ENCODE measurements at places on chromosomes 4 and X.
A peak's percentile ranks its signal among the peaks of the same experiment; 100 is the strongest.

- DNase-seq, result no peak
These were observed 215.2 kb upstream of the PSAPL1 start for GRCh38 chr4:7649741-7650531.

- no peak for DNase-seq
These were observed 8.5 kb downstream of the NAT8L start for GRCh38 chr4:2067446-2068197.

- no peak for DNase-seq
These were observed 48.8 kb downstream of the MCUB start for GRCh38 chr4:109608879-109609278.

DNA sequence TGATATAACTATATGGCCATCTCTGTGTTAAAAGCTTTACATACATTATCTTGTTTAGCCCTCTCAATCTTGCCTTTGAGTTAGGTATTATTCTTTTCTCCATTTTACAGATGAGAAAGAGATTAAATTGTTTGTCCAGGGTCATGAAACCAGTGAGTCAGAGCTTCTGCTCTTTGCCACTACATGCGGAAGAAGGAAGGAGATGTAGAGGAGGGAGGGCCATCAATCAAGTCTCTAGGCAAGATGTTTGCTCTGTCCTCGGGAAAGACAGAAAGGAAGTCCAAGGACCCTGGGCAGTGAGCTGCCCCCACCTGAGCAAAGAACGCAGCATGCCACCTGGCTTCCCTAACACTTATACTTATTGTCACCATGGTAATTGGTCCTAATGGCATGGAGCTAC is 133.7 kb upstream of the IL1RAPL2 start:
- DNase-seq, result no peak

DNA sequence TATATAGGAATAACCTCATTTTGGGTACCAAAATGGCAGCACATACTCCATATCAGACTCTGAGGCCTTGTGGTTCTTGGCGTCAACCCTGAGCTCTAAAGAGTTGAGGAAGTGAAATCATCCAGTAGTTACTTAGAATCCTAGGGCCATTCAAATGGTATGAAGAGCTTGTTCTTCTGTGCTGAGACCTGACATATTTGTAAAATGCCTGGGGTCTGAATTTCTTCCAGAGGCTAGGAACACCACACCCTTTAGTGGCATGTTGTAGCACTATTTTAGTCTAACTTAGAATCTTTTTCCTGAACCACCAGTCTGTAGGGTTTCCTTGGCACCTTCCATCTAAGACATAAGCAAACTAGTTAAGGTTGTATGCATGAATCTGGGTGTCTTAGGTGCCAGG is 18.1 kb upstream of the GDPD2 start:
- no peak for DNase-seq

- no peak for DNase-seq
These were observed 153.7 kb downstream of the VEGFC start for GRCh38 chr4:176638992-176639391.

DNA sequence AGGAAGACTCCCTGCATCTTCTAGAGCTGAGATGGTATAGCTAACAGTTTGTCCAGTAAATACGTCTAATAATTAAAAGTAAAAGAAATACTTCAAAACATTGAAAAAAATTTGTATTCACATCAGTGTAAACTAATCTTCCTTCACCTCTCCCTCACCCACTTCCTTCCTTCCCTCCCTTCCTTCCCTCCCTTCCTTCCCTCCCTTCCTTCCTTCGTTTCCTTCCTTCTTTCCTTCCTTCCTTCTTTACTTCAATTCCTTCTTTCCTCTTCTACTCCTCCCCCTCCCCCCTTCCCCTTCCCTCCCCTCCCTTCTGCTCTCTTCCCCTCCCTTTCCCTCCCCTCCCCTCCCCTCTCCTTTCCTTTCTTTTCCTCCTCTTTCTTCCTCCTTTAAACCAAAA is 103.7 kb downstream of the POU4F2 start:
- DNase-seq, result no peak

GRCh38 chr4:157052429-157053040 is 23.4 kb upstream of the GLRB start:
- no peak for DNase-seq

- DNase-seq, result no peak
These were observed 97.2 kb upstream of the STS start for GRCh38 chrX:7050271-7050670.

GRCh38 chr4:92031825-92032224 is 271.9 kb upstream of the GRID2 start:
- no peak for DNase-seq

GRCh38 chrX:104659005-104659744 is 93.2 kb downstream of the IL1RAPL2 start:
- DNase-seq, result no peak

- DNase-seq, result peak; percentile 81
These were observed 1.5 kb upstream of the ASMTL start for GRCh38 chrX:1453951-1454785.

DNA sequence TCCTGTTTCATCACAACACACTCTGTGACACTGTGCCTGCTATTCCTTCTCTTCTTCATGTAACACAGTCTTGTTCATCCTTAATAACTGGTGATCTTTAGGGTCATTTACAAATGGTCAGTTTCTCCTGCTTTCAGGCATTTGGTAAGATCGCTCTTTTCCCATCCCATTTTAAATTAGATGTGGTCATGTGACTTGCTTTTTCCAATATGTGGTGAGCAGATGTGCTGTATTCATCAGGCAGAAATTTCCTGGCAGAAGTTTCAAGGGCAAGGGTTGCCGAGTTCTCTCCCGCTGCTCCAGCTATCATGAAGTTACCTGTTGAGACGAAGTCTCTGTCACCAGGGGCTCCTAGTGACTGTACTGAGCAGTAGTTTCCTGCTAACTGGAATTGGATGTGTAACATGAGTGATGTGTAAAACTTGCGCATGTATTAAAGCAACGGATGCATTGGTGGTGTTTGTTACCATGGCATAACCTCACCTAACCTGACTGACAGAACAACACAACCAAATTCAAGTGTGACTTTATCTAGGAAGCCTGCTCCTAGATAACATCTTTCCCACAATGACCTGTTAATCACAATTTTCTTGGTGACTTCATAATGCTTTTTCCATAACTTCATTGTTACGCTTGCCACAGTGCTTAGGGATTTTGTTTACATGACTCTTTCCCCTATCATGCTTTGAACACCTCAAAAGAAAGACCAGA is 29.5 kb upstream of the BMPR1B start:
- no peak for DNase-seq

GRCh38 chr4:158540125-158540907 is 18.6 kb downstream of the RXFP1 start:
- no peak for DNase-seq

DNA sequence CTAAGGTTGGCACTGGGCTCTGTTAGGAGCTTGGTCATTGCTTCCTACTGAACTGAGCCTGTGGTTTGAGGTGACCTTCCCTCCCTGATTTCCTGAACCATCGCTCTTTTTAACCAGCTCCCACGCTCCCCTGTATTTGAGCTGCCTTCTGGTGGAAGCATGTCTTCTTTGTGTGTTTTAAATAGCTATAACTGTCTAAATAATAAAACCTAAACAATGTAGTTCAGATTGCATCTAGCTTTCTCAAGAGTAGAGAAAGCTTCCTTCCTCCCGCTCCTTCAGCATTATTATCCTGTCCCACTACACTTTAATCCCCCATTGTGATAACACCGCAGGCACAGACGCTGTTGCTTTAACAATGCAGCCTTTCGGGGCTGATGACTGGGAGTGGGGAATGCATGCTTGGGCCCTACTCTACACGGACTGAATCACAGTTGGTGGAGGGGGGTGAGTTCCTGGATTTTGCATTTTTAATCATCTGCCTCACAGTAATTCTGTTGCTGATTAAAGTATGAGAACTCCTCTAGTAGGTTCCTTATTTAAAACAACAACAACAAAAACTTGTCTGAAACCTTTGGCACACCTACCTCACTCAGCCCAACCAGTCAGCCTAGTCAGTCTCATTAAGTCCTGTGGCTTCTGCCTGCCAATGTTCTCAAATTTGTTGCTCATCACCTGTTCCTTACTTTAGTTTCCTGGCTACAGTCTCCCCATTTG is 6.6 kb downstream of the SMS start:
- DNase-seq, result no peak

GRCh38 chr4:26937139-26937538 is 76.5 kb downstream of the STIM2 start:
- no peak for DNase-seq

DNA sequence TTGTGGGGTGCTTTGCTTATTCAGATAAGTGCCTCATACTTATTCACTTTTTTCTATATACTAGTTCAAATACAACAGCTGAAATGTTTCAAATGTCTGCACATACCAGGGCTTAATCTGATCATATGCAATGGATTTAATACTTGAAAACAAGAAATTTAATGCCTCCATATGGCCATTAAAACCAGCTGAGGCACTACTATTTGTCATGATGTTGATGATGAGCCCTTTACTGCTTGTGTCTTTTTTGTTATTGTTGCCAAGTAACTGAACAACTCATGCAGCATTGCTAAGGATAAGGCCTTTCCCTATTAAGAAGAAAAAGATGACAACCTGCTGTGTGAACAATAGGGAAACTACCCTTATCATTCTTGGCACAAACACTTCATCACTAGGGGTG is 52.5 kb downstream of the MAGEB10 start:
- peak; percentile 8 for DNase-seq

DNA sequence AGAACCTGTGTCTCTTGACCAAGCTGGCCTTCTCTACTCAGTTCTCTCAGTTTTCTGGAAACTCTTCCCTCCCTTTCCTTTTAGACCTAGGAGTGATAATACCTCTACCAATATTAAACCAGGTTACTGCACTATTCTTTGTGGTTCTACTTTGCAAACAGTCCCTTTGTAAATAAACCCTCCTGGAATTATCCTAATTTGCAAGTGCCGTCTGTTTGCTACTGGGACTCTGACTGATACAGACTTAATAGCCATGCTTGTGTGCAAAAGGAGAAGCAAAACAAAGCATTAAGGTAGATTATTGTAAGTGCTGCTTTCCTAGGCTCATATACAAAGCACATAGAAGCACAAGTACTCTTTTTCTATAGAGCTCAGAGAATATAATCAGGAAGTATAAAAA is 507.0 kb downstream of the INPP4B start:
- no peak for DNase-seq

DNA sequence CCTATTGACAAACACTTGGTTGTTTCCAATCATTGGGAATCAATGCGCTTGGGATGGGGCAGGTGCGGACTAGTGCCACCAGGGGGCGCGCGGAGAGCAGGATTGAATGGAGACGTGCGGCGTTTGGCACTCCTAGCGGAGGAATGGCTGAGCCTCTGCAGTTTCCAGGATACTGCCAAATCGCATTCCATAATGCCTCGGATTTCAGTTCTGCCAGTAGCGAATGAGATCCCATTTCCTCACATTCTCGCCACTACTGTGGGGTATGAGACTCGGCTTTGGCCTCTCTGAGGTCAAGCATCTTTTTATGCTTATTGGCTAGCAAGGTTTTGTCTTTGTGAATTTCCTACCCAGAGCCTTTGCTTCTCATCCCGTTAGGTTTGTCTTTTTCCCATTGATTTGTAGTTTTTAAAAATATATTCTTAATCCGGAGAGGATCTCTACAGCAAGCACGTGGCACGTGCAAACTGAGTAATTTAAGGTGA is 28.7 kb downstream of the CLDN34 start:
- DNase-seq, result no peak

GRCh38 chr4:48467442-48467841 is 15.7 kb upstream of the SLC10A4 start:
- no peak for DNase-seq

- DNase-seq, result no peak
These were observed 186.5 kb upstream of the SLC7A11 start for GRCh38 chr4:138428611-138429010.

DNA sequence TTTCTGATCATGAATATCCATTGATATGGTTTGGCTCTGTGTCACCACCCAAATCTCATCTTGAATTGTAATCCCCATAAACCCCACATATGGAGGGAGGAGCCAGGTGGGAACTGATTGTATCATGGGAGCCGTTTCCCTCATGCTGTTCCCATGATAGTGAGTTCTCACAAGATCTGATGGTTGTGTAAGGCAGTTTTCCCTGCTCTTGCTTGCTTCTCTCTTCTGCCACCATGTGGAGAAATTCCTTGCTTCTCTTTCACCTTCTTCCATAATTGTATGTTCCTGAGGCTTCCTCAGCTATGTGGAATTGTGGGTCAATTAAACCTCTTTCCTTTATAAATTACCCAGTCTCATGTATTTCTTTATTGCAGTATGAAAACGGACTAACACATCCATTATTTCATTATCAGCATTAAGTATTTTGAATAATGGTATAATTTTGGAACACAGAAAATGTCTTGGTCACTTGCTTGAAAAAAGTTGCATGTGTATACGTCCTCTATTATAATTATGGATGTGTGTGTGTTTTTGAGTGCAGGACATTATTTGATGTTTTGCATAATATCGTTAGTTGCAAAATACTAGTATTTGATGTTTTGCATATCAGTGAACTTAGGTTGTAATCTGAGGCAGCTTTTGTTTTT is 334.6 kb downstream of the PCDH10 start:
- peak; percentile 33 for DNase-seq

- no peak for DNase-seq
These were observed 258.2 kb upstream of the JADE1 start for GRCh38 chr4:128551280-128551679.

- DNase-seq, result no peak
These were observed 153.6 kb downstream of the AFAP1 start for GRCh38 chr4:7786040-7786439.

DNA sequence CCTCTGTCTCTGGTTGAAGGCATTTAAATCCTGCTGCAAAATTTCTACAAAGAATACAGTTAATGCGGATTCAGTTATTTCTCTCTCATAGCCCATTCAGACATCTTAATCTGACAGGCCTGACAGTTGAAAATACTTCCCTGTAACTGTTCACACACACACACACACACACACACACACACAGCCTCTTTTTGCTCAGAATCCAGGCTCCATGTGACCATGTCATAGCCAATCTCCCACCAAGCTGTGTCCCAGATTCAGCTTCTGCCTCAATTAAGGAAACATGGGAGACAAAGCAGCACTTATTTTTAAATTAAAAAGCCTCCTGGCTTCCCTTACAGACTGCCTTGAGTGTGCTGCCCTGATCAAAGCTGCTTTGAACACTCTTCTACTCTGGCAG is 49.3 kb upstream of the EFHC2 start:
- DNase-seq, result no peak

- DNase-seq, result no peak
These were observed 200.6 kb upstream of the PGRMC2 start for GRCh38 chr4:128488055-128488705.

DNA sequence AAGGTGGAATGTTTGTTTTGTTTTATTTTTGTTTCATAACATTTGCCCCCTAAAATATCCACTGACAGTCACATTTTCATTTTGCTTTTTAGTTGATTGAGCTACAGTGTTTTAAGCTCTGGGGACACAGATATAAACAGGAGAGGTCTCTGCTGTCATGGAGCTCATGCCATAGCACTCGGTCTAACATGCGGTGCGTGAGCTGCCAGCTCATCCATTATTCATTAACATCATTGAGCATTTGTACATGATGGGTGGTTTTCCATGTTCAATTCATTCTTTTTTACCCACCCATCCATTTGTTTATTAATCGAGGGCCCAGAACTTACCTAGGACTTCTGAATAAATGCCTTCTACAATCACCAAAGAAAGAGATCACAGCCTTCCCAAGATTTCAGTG is 150.1 kb upstream of the SFRP2 start:
- DNase-seq, result no peak

Data from left kidney (tissue), 8 donors.